Activated naive CD4-positive, alpha-beta T cell treated with anti-CD3 and anti-CD28 coated beads for 36 hours (primary cell): ENCODE measurements at places on chromosomes 3 and 15. TPM values are rescaled to one million over a fixed set of nuclear protein-coding genes. Genes with fewer than 3 reads are reported as not detected.

- no peak for DNase-seq
Observed at GRCh38 chr15:95409211-95409610, 921.3 kb upstream of the NR2F2 start.

DNA sequence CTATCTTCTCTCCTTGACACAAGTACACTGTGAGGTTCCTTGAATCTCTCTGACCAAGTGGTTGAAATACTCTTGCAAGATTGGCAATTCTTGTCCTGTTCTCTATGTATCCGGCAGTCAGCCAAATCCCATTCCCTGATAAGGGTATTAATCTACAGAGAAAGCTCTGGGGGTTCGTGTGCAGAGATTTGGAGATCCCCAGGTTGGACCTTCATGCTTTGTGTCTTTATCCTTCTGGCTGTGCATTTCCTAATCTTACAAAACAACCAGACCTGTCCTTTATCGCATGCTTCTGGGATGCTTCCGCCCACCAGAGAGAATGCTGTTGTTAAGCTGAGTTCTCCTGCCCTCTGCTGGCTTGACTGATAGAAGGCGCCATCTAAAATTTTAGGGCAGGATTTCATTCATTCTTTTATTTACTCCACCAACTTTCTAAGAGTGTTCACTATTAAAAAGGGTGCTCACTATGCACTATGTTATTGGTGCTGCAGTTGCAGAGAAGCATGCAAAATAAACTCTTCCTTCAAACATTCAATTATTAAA, 8.6 kb upstream of the SST start:
- DNase-seq, result peak; percentile 64

DNA sequence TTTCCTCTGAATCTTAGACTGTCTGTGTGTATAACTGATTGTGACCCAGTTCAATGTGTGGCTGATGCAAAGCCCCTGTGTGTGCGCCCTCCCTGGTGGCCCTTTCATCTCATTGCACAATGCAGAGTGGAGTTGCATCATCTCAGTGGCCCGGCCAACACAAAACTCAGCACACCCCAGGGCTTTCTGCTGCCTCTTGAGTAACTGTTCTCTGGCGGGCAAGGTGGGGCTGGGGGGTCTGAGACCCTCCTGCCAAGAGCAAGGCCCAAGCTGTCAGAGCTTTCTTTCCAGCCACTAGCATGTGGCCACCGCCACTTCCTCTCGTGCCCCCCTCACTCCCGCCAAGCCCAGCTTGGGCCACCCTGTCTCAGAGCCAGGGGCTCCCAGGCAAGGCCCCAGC, 80.7 kb upstream of the ALDH1L1 start:
- DNase-seq, result peak; percentile 15

GRCh38 chr3:49799105-49799504, 568 bp downstream of the CDHR4 start:
- DNase-seq, result no peak

DNA sequence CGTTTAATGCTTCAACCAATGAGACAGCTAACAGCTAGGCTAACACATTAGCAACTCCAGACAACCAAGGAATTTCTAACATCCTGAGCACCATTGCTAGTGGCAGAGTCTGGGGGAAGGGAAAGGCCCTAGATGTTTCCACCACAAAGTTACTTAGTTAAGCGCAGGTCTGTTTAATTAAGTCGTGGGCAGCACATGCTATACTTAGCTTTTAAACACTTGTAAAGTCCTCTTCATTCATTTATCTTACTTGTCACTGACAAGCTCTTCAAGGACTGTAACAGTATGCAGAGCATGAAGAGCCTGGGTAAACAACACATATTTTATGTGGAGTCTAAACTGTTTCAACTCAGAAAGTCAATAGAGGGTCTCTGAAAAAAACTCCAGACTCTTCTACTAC, 221.1 kb upstream of the WNT5A start:
- no peak for DNase-seq

DNA sequence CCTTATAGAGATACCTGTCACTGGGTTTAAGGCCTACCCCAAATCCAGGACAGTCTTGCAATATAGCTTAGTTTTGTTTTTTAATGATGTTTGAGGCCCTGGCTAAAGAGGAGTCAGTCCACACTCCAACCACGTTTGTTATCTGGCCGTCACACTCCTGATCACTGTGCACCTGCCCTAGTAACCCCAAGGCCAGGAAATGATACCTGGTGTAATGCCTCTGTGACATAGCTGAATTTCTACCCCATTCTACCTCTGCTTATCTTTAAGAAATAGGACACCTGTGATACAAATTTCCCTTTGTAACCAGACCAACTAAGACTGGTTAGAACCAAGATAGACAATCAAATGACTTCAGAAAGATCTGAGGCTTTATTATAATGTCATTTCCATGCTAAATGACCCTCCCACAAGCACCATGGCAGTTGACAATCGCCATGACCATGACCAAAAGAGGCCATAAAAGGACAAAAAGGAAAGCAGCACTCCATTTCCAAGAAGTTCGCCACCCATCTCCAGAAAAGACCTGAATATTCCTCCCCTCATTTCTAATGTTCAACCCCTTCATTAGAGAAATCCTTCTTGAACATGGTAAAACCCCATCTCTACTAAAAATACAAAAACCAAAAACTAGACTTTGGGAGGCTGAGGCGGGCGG, 4.8 kb upstream of the RTP3 start:
- DNase-seq, result no peak

The HHLA2 gene
- total RNA-seq, result 0.22 TPM

The ITIH4 gene
- 2.2 TPM for total RNA-seq
